ENCODE measurements at places on chromosomes 7 and 10.
A peak's percentile ranks its signal among the peaks of the same experiment; 100 is the strongest.

- no peak for DNase-seq
Observed at GRCh38 chr10:105023211-105024111, 382.4 kb downstream of the SORCS3 start.

DNA sequence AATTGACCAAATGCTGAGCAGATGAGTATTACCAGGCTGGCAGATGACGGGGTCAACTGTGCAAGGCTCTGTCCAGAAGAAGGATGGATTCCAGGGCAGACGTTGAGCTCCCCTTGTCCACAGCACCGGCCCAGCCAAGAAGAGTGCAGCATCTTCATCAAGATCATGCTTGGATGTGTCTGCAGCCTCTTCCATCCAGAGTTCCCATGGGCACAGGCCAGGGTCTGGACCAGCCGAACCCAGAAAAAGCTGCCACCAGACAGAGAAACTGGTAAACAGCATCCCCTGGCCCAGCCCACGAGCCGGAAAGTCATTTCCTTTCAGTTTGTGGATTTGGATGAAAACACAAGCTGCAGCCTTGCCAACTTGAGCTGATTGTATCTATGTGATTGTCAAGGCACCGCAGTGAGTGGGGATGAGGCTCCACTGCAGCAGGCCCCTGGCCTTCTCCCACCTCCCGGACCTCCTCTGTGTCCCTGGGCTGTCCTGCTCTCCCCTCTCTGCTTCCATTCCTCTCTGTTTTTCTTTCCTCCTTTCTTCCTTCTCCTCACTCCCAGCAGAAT is 321.8 kb downstream of the TCERG1L start:
- no peak for DNase-seq

DNA sequence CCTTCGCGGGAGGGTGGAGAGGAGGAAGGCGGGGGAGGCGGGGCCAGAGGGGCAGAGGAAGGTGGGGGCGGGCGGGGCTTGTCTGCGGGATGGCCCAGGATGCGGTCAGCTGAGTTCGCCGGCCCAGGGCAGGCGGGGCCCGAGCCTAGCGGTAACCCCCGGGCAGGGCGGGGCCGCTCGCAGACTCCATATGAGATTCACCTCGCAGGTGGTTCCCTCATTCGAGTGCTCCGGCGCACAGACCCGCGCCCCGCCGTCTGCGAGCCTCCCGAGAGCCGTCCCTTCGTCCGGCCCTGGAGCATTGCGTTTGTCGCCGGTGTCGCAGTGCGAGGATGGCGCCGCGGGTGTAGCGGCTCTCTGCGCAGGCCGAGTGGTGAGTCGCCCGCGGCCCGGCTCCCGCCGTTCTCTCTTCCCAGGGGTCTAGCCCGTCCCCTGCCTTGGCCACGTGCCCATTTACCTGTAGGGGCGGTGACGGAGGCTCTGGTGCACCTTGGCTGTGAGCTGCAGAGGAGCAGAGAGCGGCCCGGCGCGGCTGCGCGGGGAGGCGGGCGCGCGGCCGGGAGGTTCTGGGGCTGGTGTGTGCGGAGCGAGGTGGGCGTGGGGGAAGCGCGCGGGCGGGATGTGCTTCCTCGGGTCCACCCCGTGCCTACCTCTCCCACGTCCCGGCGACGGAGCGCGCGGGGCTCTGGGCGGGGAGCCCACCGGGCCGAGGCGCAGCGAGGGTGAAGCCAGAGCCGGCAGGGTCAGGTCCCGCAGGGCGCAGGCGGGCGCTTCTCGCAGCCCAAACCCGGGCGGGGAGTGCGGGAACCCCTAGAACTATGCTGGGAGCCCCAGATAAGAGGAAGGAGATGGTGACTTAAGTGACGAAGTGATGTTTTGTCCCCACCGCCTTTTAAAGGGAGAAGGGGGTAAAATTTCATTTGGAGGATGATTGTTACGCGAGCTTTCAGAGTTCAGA is at the start of gene UPP1:
UPP1 (plus strand) TSS at position 220 of the 958 bp plus-strand sequence. CDS start 5,519 bp downstream, outside the sequence.
- DNase-seq = peak; percentile 67

DNA sequence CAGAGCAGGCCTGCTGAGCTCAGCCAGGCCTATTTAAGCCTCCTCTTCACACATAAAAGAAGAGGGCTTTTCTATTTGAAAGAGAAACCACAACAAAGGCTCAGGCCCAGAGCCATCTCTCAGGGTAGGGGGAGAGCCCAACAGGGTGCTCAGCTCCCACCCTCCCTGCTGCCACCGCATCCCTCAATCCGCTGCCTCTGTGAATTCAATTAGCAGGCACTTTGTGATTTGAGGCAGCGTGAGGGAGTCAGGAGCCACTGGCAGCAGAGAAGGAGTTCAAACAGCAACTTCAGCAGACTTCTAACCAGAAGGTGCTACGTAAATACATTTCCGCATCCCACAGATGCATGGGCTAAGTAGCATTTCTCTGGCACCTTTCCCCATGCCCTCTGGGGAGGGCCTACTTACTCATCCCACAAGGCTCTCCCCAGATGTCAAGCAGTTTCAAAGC is 45.2 kb downstream of the LRRC20 start:
- no peak for DNase-seq

DNA sequence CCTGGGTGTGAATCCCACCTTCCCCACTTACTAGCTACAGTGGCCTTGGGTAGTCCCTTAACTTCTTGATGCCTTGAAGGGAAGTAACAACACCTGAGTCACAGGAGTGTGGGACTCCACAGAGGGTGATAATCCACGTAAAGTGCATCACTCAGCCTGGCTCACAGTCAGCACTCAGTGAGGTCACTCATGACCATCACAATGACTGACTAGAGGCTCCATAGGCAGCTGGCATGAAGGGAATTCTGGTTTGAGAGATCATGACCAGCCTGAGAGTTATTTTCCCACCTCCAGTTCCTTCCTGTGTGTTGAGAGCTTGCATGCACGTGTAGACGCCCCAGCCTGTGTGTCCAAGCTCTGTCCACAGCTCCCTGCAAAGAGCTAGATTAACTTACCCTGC is 34.8 kb downstream of the NEUROG3 start:
- DNase-seq = no peak

DNA sequence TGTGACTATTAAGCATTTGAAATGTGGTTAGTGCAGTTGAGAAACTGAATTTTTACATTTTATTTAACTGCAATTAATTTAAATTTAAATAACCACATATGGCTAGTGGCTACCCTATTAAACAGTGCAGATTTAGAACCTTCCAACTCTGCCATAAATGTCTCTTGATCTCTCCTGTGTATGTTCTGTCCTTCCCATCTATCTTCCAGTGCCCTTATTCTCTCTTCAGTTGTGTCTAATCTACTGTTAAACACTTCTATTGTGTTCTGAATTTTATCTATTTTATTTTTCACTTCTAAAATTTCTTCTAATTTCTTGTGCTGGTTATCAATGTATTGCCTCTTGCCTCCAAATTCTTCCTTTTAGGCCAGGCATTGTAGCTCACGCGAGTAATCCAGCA is 105.0 kb downstream of the CUL2 start:
- no peak for DNase-seq

DNA sequence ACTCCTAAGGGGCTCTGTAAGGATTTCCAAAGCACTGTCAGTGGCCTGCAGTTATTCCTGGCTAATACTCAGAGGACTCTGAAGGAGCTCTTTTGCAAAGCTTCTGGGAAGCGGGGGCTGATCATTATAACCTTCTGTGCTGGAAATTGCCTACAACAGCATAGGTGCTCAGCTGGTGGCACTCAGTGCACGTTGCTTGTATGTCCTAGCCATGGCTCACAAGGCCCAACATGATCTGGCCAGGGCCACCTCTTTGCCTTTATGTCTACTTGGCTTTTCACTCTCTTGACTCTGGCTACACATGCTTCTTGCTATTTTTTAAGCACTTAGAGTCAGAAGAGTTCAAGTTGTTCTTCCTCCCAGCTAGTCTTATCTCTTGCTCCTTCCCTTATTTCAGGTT is 17.5 kb downstream of the LAMB4 start:
- DNase-seq = no peak

- DNase-seq = no peak
Observed at GRCh38 chr7:5646846-5647245, 134.6 kb downstream of the RNF216 start.

GRCh38 chr7:47508389-47509380 is 73.2 kb downstream of the TNS3 start:
- DNase-seq = no peak

DNA sequence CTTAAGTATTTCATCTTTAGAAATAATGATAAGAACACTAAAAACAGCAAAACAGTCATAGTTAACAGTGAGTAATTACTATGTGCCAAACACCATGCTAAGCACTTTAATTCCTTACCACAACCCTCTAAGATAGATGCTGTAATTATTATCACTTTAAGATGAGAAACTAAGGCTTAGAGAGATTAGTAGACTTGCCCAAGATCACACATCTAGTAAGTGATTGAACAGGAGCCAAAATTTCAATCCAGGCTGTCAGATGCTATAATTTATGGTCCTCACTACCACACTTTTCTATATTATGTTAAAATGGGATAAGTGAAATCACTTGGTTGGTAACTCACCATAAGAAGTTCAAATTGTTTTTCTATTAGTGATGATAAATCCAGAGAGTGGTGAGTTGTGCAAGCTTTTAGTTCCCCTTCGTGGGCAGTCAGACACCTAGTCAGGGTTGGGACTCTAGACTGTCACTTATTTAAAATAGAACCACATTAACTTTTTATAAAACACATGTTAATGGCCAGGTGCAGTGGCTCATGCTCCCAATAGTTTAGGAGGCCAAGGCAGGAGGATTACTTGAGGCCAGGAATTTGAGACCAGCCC is 85.9 kb upstream of the GATA3 start:
- no peak for DNase-seq

- DNase-seq = no peak
Observed at GRCh38 chr7:21364801-21365271, 63.0 kb upstream of the SP4 start.

GRCh38 chr7:6027806-6028365 is 3.3 kb upstream of the ANKRD61 start:
- DNase-seq = no peak

- DNase-seq = no peak
Observed at GRCh38 chr10:62386356-62387320, 12.5 kb downstream of the ZNF365 start.

DNA sequence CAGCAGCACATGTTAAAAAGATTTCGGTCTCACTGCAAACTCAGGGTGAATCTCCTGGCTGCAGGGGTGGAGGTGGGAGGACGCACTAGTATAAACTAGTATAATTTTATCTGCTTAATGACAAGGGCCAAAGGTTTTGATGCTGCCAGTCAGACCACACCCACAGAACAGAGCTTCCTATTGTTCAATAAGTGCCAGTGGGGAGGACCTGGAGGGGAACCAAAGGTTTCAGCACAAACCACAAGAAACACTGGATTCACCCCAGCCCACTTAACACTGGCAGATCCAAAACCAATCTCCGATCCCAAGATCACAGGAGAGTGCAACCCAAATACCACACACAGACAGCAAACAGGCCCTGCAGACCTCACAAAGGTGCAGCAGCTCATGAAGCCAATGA is 6.6 kb downstream of the VOPP1 start:
- DNase-seq = no peak

DNA sequence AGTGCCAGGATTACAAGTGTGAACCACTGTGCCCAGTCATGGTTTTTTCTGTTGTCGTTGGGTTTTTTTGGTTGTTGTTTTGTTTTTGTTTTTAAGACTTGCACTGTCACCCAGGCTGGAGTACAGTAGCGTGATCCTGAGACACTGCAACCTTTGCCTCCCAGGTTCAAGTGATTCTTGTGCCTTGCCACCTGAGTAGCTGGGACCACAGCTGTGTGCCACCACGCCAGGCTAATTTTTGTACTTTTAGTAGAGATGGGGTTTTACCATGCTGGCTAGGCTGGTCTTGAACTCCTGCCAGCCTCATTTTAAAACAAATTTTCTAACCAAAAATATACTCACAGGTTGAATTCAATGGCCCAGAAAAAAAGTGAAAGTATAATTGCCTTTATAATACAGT is 174.1 kb downstream of the AHR start:
- no peak for DNase-seq

DNA sequence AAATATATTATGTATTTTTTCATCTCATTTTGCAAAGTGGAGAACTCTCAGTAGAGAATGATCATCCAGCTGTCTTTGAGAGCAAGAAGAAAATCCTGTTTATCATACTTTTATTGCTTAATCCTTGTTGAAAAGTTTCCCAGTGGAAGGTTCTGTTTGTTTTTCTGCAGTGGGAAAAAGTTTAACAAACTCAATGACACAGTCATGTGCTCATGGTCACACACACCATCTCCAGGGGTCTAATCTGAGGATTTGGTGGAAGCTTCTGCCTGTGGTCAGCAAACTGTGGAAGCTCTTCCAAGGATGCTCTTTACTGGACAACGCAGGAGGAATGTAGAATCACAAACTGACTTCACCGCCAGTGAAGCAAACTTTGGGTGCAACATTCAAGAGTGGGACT is 1003.9 kb downstream of the SORCS3 start:
- DNase-seq = no peak

GRCh38 chr10:17220652-17221100 is 7.4 kb upstream of the VIM start:
- DNase-seq = no peak

- DNase-seq = no peak
Observed at GRCh38 chr10:113515601-113516000, 37.3 kb upstream of the HABP2 start.

- no peak for DNase-seq
Observed at GRCh38 chr10:131474416-131474815, 162.9 kb upstream of the TCERG1L start.

GRCh38 chr7:110841840-110842545 is 248.9 kb upstream of the LRRN3 start:
- DNase-seq = no peak

- no peak for DNase-seq
Observed at GRCh38 chr10:119177708-119178371, 772 bp downstream of the PRDX3 start.

GRCh38 chr7:116772926-116773749 is 89.2 kb upstream of the CAPZA2 start:
- DNase-seq = no peak

DNA sequence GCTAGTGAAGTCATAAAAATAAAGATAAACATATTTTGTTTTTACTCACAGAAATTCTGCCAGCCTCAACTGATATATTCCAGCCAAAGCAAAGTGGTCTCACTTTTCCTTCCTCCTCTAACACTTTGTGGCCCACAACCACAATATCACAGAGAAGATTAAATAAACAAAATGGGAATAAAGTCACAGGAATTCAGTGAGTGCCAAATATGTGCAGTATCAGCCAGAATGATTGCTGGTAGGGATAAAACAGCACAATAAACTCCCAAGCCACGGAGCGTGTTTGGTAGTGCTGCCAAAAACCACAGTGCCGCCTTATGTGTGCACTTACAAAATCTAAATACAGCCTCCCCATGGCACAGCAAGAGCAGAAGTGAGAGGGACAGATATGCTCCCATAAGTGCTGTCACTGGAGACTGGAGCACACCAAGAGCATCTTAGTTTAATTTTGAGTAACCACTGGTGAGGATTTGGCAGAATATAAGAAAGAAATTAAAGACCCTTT is 155.8 kb downstream of the POM121L12 start:
- DNase-seq = no peak

GRCh38 chr10:69612760-69613159 is 17.3 kb upstream of the FAM241B start:
- DNase-seq = no peak

- DNase-seq = peak; percentile 59
Observed at GRCh38 chr7:130486114-130486953, 5.6 kb upstream of the MEST start.
